ENCODE measurements at places on chromosomes 4 and X. TPM values are rescaled to one million over a fixed set of nuclear protein-coding genes. Genes with fewer than 3 reads are reported as not detected.

Gene SPP1
- polyA plus RNA-seq, result 10.5 TPM

Gene LRCH2
- polyA plus RNA-seq, result 0.06 TPM

Gene TMEM35A
- polyA plus RNA-seq, result 0.02 TPM

Gene PASD1
- polyA plus RNA-seq, result not detected

Gene CDS1
- 0.70 TPM for polyA plus RNA-seq

Gene SUPT20HL2
- polyA plus RNA-seq, result not detected

Gene BMP3
- not detected for polyA plus RNA-seq

Gene UNC5C
- polyA plus RNA-seq, result 0.27 TPM

DNA sequence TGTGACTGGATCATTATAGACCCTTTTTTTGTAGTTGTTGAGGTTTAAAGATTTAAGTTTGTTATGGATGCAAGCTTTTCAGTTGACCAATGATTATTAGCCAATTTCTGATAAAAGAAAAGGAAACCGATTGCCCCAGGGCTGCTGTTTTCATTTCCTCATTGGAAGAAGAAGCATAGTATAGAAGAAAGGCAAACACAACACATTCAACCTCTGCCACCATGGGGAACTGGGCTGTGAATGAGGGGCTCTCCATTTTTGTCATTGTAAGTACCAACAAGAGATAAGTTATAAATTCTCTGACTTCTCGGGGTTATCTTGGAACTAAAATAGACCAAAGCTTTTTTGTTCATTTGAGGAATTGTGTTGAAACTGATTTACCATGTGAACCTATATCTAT, at the start of gene CYBB:
TSS of gene CYBB (plus strand) at position 203 of the 400 bp plus-strand sequence. CDS start at position 222, 19 bp downstream.
- DNase-seq, result no peak

DNA sequence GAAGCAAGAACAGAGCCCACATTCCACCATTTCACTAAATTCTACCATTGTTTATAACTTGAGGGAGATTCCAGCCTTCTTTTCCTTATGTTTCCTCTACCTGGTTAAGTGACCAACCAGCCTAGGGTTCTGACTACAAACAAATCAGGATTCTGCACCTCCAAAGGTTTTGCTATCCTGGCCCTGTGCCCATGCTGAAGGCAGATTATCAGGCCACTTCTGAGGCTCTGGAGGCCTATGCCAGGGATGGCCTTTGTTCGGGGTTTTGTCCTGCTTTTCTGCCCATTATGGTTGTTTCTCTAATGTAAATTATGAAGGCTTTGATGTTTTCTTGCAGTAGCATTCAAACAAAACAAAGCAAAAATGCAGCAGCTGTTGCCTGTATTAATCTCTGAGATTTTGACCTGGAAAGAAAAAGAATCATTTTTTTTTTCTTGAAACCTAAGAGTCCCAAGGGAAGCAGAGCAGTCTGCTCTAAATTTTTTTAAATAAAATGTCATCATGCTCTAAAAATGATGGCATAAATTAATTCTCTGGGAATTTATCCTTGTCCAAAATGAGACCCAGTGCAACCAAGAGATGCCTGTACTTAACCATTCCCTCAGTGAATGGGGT, 55.6 kb downstream of the RNF150 start:
- no peak for DNase-seq

DNA sequence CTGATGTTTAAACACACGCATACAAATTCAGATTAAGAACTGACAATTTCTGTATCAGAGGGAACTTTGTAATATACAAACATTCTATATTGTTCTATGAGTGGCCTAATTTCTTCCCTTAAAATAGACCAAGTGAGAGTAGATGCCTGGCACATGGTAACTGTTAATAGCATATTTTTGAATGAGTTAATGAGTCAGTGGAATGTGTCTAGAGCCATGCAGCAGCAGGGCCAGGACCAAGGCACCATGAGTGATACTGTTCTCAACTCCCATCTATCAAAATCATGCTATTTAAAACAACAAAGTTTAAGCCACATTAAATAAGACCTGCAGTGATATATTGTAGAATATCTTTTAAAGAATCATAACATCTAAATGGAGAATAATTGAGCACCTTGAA, 98.3 kb downstream of the ARHGAP24 start:
- no peak for DNase-seq

DNA sequence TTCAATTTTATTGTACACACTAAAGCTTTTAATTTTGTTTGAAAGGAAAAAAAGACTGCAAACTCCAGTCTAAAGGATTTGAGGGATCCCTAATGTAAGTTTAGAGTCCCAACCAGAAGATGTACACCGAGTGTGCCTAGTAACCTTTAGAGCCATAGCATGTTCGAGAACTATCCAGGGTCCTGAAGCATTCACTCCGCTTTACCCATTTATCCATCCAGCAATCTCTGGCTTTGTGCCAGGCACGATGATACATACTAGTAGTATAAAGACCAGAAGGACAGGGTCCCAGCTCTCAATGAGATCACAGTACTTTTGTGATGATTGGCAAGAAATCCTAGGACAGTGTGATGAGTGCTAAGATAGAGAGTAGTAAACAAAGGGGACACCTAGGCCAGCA, 168.7 kb downstream of the STK32B start:
- no peak for DNase-seq

- DNase-seq, result no peak
These were observed 101.8 kb downstream of the NEK1 start for GRCh38 chr4:169510617-169511016.

GRCh38 chrX:17411205-17411604, 36.2 kb downstream of the NHS start:
- no peak for DNase-seq

GRCh38 chr4:105808750-105809041, 86.6 kb upstream of the NPNT start:
- no peak for DNase-seq

DNA sequence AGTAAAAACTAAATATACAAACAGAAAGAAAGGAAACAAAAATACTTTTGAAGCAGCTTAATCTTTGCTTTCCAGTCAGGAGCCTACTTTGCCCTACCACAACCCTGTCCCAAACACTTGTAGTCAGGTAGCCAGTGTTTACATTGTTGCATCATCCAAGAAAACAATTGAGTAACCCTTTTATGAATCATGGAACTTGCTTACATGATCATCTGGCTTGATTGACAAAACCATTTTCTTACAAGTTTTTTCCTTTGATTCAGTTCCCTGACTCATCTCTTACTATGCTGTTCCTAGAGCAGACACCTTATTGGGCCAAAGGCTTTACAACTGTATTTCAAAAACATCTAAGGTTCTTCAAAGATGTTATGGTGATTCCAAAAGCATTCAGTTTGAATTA, 740.1 kb downstream of the KLHL13 start:
- no peak for DNase-seq

DNA sequence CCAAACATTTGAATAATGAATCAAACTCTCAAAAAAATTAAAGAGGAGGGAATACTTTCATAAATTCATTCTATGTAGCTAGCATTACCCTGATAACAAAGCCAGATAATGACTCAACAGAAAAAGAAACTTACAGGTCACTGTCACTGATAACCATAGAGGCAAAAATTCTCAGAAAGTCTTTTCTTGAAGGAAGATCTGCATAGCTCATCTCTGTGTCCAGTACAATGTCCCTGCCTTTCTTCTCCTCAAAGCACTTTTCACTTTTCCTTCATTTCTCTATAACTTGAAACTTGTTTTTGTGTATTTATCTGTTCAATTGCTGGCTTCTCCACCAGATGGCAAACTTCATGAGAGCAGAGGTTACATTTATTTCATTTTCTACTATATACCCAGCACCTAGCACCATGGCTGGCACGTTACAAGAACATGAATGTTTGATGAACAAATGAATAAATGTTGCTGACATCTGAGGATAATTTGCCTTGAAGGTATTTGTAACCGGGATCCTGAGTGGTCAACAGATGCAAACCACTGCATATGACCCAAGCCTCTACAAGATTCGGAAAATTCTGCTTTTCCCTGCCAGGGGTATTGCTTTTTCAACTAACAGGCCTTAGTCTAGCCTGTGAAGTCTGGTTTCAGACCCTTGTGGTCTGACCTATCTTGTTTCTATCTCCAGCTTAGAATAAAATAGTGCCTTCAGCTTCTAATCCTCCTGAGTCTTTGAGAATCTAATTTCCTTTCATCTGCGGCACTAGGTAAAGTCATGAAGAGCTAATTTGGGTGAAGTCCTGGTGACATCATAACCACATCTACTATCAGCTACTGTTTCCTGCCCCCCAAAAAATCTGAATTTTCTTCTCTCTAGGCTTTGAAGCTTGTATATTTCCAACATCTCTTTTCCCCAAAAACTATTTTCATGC, 52.5 kb upstream of the ANTXR2 start:
- DNase-seq, result no peak

DNA sequence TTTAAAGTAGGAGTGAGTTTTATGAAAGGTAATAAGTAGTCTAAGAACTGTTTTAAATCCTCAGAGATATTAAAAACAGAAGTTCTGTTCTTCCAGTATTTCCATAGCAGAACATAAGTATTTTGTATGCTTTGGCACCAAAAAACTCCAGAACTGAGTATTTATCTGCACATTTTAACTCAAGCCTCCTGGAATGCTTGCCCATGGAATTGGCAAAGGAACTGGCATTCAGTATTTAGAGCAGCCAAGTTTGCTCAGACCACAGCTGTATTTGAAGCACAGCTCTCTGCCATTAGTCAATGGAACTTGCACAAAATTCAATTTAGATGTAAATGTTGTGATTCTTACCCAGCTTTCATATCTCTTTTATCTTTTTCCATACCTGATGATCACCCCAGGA, 42.2 kb downstream of the NDNF start:
- no peak for DNase-seq

GRCh38 chrX:11537141-11537540, 128.6 kb downstream of the ARHGAP6 start:
- DNase-seq, result no peak

- DNase-seq, result no peak
These were observed 198.9 kb downstream of the ANK2 start for GRCh38 chr4:113248320-113248719.

GRCh38 chr4:181946902-181947301, 296.3 kb upstream of the TENM3 start:
- DNase-seq, result no peak

DNA sequence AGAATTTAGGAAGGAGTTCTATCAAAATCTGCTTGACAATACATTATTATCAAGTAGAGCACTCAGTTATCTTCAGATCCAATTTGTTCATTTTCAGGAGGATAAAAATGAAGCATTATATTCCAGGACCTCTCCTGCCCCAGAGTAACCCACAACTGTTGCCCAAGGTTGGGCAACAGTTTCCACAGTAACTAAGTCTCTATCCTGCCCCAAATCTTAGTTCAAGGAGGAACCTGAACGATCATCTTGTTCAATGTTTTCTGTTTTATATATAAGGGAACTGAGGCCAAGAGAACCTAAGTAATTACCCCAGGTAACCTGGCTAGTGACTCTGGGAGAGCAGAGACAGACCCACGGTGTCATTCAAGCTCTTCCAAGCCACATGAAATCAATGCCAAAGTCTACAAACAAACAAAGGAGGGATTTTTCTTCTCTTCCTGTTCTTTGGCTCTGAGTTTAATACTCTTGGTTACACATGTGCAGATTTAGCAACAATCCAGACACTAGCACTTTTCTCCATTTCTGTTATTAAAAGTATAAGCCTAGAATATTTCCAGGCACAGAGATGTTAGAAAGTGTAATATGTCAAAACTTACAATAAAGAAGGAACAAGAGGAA, 105.6 kb downstream of the C4orf51 start:
- DNase-seq, result no peak

DNA sequence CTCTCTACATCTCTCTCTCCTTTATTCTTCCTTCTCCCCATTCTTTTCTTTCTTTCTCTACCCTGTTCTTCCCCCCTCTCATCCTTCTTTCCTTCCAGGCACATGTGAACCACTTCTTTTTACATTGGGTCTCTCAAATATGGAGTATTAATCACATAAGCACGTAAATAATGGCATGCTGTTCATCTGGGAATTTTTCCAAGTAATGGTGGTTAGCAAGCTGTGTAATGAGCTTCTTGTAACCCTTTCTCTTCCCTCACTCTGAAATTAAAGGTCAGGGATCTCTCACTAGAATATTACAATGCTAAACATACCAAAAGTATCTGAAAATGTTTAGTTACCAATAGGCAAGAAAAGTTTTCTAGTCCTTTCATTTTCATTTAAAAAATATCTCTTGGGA, 239.9 kb upstream of the TEX13A start:
- no peak for DNase-seq

DNA sequence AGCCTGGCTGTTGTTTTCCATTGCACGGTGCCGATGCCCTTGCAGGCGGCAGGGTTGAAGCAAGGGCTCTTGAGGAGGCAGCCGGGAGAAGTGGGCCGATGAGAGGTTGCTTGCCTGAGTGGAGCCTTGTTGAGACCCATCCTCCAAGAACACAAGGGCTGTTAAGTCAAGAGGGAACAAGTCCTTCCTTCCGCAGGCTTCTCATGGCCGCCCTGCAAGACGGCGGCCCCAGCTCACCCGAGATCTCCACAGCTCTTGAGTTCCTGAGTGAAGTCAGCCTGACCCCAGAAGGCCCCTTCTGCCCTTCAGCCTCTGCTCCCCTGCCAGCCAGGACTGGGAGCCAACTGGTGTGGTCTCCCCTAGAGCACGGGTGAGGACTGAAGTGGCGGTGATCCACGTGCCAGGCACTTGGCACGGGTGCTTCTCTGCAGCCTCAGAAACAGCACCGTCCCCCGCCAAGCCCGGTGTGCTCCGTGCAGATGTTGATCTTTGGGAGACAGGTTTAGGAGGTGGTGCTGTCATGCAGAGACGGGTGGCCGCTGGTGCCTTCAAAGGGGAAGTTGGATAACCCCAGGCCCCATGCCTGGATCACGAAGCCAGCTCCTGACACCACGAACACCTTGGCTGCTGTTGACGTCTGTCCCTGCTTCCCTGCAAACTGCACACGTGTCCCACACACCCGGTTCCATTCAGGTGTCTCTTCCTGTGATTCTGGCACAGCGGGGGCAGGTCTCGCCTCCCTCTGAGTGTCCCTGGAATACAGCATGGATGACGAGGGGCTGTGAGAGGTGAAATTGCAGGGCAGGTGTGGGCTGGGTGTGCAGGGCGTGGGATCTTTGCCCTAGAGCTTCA, 164.4 kb upstream of the PSAPL1 start:
- no peak for DNase-seq

All from liver (tissue), 10 donors.